Activated CD4-positive, alpha-beta T cell treated with anti-CD3 and anti-CD28 coated beads for 48 hours (primary cell): ENCODE measurements at places on chromosomes 5 and 9.

DNA sequence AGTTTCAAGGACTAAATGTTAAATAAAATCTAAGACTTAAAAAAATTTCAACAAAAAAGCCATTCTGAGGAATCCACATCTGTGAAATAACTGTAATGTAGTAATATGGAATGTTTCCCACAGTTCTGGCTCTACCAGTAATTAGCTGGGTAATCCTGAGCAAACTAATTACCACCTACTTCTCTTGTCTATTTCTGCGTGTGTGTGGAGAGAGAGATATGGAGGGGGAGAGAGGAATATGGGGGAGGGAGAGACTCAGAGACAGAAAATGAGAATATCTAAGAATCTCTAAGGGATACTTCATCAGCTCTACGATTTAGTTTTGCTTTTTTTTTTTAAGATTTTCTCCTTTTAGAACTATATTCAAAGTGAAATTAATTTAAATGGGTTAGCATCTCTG is 28.0 kb downstream of the TBCA start:
- DNase-seq: no peak

GRCh38 chr9:115462623-115463022 is 344.7 kb upstream of the TNC start:
- DNase-seq: no peak

GRCh38 chr5:180302256-180302655 is 10.4 kb upstream of the MAPK9 start:
- no peak for DNase-seq

GRCh38 chr9:114116126-114116747 is 17.1 kb upstream of the KIF12 start:
- DNase-seq: no peak

- DNase-seq: no peak
Observed at GRCh38 chr5:36365896-36366295, 64.2 kb upstream of the RANBP3L start.

- no peak for DNase-seq
Observed at GRCh38 chr9:98986866-98987651, 43.4 kb downstream of the COL15A1 start.

- no peak for DNase-seq
Observed at GRCh38 chr5:162842727-162843126, 594.7 kb upstream of the CCNG1 start.

- DNase-seq: no peak
Observed at GRCh38 chr9:112115970-112116753, 58.9 kb downstream of the SUSD1 start.

- no peak for DNase-seq
Observed at GRCh38 chr5:170092455-170093101, 13.1 kb upstream of the FOXI1 start.

DNA sequence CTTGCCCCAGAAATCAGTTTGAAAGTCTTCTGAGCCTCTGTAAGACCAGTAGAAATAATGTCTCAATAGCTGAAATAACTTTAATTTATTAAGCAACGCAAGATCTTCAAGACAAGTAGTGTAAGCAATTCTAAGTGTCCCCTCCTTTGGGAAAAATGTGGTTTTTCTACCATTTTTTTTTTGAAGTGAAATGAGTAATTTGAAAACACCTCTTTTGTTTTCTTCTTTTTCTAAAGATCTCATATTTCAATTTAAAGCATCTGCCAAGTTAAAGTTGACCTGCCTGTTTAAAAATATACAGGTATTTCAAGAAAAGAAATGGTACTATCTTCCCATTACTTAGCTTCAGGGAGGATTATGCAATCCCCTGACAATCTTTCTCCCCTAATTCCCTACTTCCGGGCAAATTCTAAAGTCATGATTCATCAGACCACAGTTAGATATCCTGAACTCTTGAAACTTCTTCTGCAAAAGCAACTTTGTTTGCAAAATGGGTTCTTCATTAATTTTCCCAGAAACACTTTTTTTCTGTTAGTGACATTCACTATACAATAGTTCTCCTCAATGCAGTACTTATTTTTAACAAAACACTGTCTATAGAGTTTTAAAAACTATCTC is 7.8 kb upstream of the ANXA1 start:
- no peak for DNase-seq

DNA sequence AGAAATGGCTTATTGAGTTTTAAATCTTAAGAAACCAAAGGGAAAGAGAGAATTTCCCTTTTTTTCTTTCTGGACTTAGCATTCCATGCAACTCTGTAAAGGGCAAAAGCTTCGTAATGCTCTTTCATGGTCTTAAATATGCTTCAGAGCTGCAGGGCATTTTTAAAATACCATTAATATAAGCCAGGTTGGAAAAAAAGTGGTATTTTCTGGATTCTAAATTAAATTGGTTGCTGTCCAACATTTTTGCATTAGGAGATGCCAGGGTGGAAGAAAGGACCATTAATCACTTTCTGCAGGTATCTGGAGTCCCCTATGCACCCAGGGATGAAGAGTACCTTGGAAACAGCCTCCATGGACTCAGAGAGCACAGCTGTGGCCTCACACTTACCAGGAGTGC is 215.1 kb upstream of the DAPK1 start:
- DNase-seq: no peak

DNA sequence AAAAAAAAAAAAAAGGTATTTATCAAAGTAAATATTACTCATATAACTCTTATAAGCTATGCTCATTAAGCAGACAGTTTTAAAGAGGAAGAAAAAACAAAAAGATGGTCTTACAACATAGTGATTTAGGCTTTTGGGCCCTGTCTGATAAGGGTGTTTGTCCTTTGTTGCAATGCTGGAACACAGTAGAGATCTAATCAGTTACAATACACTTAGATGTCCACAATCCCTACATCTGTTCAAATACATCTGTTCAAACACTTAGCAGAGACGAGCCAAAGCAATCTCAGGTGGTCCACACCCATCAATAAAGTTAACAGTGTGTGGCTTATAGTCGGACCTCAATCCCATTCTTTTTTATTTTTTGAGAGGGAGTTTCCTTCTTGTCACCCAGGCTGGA is 11.0 kb downstream of the PRXL2C start:
- no peak for DNase-seq

DNA sequence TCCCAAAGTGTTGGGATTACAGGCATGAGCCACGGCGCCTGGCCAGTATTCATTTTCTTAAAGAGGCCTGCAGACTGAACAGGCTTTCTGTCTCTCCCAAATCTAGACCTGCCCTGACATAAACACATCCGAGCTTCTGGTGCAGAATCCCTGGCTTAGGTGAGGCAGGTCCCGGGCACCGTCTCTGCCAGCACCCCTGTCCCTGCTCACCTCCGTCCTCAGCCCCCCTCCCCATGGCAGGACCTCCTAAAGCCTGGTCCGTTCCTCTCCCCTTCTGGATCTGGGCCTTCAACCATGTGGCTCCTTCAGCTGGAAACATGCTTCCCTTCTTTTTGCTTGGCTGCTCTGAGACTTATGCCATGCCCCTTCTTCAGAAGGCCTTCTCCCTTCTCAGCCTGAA is 22.7 kb upstream of the RXRA start:
- DNase-seq: no peak

DNA sequence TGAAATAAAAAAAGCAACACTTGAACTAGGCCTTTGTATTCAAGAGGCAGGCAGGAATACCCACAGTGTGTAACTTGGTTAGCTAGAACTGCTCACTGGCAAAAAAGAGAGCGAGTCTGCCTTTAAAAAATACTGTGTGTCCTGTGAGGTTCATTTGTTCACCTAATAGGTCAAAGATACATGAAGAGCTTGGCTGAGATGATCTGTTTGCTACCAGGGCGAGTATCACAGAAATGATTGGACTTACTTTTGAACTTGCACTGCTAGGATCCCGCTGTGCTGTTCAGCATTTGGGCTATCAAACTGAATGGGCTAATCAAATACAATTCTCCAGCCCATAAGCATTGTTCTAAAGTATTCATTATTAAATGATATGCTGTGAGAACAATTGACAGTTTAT is 229.1 kb downstream of the NFIB start:
- DNase-seq: no peak
